Nephron progenitor cell (in vitro differentiated cells): ENCODE measurements at places on chromosomes 7 and 10.

GRCh38 chr7:87359366-87359765 is 13.9 kb downstream of the CROT start:
- no peak for DNase-seq

DNA sequence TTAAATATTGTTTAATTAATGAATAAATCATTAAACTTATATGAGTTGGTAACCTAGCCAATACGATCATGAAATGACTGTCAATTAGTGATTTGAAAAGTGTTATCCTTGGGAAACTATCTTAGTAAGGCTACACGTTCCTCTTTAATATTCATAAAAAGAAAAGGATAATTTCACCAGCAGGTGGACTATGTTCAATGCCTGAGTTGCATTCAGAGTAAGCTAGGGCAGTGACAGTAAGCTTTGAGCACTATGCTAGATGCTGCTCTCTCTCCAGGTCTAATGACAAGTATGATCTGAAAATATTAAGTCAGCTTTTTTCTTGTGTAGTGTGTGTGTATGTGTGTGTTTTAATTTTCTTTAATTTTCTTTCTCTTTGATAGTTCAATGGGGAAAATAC is 486.3 kb upstream of the PCDH15 start:
- DNase-seq: no peak

DNA sequence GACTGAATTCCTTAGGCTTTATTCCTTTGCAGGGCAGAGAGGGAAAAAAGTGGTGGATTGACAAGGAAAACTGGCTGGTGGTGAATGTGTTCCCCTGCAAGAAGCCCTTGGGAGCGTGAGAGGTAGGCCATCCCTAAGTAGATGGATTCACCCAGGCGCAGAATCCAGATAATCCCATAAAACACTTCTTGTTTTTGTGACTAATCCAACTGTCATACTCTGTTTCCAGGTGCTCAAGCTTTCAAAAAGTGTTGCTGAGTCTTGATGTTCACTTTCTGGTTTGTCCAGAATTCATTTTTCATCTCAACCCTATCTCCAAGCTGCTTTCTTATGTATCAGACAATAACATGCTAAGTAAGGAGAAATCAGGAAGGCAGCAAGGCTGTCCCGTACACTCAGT is 250.8 kb upstream of the HABP2 start:
- no peak for DNase-seq

GRCh38 chr7:26553582-26553981 is 261.9 kb downstream of the SNX10 start:
- DNase-seq: no peak

GRCh38 chr7:135742371-135742770 is 6.2 kb downstream of the FAM180A start:
- no peak for DNase-seq
